Suppressor macrophage treated with lipopolysaccharide for 1 hour (primary cell): ENCODE measurements at places on chromosomes 11 and 22.

DNA sequence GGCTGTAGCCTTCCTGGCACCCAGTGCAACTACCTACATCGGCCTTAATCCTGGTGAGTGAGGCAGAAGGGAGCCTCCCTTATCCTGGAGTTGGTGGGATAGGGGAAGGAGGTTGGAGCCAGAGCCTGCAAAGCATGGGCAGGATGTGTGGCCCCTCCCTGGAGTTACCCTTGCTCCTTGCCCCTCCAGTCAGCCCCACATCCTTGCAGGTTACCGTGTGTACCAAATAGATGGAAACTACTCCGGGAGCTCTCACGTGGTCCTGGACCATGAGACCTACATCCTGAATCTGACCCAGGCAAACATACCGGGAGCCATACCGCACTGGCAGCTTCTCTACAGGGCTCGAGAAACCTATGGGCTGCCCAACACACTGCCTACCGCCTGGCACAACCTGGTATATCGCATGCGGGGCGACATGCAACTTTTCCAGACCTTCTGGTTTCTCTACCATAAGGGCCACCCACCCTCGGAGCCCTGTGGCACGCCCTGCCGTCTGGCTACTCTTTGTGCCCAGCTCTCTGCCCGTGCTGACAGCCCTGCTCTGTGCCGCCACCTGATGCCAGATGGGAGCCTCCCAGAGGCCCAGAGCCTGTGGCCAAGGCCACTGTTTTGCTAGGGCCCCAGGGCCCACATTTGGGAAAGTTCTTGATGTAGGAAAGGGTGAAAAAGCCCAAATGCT is 3.9 kb downstream of the SMPD1 start:
- no peak for DNase-seq

DNA sequence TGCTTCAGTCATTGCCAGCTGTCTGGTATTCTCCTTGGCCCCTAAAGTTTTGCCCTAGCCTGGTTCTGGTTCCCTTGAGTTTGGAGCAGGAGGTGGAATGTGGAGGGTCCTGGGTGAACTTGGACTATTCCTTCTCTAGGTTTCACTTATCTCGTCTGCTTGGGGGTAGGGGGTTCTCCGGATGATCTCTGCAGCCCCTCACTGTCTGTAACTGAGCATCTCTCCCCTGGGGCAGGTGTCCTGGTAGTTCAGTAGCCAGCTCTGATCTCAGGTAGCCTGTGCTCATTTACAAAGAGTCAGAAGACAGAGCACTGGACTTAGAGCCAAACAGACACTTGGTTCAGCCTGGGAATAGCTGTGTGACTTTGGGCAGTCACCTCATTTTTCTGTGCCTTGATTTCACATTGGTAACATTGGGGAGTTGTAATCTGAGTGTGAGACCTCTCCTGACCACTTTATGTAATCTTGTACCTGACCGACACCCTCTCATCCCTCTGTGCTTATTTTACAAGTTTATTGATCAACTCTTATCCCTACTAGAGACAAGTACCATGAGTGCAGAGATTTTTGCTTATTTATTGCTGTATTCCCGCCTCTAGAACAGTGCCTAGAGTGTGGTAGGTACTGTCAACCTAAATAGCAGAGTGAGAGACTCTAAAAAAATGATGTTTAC is 804 bp downstream of the CCDC134 start:
- DNase-seq = no peak

DNA sequence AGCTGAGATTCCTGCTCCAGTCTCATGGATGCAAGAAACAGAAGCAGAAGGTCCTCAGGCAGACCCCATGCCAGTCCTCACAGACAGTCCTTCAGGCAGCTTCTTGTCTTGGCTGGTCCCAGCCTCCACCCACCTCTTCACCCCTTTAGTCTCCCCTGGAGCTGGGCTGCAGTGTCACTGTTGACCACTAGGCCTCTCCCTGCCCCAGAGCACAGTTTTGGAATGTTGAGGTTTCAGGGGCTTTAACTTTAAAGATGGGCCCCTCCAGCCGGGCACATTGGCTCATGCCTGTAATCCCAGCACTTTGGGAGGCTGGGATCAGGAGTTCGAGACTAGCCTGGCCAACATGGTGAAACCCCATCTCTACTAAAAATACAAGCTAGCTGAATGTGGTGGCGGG is 39.5 kb upstream of the GCAT start:
- no peak for DNase-seq

DNA sequence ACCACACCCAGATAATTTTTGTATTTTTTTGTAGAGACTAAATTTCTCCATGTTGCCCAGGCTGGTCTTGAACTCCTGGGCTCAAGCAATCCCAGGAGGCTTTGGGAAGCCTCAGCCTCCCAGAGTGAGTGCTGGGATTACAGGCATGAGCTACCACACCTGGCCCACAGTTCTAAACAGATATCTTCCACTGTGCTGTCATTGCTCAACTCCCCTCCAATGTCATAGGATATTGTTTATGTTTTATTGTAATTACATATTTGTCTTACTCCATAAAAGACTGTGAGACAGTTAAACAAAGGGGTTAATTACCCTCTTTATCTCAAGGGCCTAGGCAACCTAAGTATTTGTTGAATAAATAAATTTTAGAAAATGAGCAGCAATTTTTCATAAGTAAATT is 204.2 kb downstream of the GRM5 start:
- no peak for DNase-seq

- no peak for DNase-seq
These were observed 3.4 kb upstream of the CAPN5 start for GRCh38 chr11:77063407-77063806.

DNA sequence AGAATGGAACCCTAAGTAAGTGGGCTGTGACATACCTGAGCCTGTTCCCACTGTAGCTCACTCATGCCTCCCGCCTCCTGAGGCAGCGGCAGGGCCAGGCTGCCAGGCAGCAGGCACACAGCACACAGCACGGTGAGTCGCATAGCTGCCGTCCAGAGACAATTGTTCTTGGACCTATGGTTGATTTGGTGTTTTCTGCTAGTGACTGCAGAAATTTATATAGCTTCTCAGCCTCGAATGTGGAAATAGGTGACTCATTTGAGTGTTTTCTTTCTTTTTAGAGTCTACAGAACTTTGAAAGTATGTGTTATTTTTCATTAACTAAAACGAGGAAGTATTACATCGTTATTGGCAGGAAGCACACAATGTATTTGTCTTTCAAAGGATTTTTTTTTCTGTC is at the start of gene MMP7:
Gene MMP7, minus strand, starts transcription at position 190 of the 400 bp plus-strand sequence. Its CDS starts 47 bp downstream, at position 143.
- DNase-seq = peak; percentile 85

DNA sequence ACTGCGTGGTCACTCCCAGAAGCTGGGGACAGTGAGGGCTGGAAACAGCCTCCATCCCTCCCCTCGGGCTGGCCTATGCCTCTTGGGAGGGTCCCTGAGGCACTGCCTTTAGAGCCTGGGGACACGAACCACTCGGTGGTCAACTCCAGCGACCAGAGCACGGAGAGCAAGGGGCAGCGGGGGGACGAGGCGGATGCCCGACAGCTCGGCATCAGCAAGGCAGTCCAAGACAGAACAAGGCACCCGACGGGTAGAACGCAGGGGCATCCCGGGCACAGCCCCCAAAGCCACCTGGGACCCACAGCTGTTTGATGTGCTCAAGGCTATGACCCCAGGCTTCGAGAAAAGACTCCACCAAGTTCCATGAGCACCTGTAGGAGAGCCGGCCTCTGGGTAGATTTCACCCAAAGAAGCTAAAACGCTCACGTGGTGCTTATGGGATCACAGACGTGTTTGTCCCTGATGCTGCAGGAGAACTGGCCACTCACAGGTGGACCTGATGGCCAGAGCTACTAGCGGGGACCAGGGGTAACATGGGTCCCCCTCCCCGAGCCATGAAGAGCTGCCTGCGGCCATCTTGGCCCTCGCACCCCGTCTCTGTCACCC is 510 bp upstream of the LSP1 start:
- no peak for DNase-seq

- DNase-seq = no peak
These were observed 76.8 kb upstream of the SUSD2 start for GRCh38 chr22:24104307-24105012.

DNA sequence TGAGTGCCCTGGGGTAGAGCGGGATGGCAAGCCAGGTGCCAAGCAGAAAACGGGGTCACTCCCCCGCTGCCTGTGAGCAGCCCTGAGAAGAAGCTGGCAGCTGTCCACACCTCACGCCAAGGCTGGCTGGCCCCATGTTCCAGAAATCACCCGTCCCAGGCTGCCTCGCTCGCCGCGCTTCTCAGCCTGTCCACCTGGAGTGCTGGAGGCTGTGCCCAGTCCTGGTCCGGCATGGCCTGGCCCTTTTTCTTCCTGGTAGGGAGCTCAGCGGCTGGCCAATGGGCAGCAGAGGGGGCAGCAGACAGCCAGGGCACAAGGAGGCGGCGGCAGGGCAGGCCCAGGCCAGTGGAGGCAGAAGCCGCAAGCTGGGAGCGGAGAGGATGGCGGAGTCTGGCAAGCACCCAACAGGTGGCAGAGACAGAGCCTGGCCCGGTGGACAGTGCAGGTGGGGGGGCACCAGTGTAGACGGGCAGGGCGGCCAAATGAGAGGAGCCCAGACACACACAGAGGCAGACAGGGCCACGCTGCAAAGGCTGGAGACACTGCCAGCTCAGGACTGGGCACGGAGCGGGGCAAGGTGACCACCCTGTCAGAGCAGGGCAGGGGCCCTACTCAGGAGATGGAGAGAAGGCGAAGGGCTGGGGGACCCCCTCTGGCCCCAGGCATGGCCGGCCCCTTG is 37.2 kb upstream of the TH start:
- no peak for DNase-seq

- peak; percentile 95 for DNase-seq
These were observed 54.7 kb downstream of the SMIM38 start for GRCh38 chr11:69210310-69211035.

DNA sequence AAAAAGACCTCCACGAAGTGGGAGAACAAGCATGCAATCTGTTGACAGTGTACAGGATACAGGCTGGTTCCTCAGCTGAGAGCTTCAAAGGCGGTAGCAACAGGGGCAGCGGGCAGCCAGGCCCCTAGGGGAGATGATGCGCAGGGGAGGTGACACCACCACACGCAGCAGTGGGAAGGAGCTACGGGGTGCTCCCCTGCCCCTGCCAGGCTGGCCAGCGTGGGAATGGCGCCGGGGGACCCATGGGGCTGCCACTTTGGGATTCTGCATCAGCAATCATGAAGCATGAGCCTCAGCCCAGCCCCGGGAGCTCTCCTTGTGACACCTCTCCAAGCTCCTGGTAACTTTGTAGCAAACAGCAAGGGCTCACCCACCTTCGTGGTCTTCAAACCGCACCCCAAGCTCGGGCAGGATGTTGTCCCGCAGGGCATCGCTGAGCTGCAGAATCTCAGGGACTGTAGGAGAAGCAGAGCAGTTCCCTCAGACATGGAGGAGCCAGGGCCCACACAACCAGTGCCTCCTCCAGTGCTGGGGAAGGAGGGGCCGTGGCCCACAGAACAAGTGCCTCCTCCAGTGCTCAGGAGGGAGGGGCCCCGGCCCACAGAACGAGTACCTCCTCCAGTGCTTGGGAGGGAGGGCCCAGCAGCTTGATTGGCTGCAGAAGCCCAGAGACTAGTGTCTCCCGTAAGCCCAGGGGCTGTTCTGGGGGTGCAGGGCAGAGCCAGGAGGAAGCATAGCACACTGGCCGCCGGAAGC is 14.6 kb upstream of the NAP1L4 start:
- no peak for DNase-seq

DNA sequence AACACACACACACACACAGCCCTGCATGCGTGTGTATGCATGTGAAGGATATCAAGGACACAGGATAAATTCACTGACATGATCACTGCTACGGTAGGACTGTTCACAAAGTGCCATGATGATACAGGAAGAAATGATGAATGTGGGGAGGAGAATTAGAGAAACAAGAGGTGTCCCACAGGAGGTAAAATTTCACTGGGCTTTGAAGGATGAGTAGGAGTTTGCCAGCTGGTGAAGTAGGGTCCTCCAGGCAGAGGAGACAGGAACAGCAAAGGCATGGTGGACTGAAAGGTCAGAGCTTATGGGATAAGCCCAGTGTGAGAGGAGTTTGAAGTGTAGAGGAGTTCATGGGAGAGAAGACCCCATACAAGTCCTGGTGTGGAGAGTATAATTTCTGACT is 18.6 kb downstream of the NECTIN1 start:
- DNase-seq = no peak

DNA sequence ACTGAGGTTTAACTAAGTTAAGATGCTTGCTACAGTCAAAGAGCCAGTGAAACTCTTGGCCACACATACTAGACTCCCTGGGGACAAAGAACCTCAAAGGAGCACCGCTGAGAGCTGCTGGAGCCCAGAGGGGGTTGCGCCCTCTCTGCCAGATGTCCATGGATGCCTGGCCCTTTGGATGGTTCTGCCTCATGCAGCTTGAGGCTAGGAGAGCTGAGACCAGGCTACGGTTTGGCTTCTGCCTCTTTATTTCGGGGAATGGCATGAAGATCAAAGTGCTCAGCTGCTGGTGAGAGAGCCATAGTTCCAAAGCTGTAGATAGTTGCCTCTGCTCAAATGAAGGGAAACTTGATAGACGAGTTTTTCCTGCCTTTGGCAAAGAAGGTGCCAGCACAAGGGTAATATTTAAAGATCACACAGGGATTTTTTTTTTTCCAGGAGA is 43.0 kb downstream of the RASSF10 start:
- no peak for DNase-seq

DNA sequence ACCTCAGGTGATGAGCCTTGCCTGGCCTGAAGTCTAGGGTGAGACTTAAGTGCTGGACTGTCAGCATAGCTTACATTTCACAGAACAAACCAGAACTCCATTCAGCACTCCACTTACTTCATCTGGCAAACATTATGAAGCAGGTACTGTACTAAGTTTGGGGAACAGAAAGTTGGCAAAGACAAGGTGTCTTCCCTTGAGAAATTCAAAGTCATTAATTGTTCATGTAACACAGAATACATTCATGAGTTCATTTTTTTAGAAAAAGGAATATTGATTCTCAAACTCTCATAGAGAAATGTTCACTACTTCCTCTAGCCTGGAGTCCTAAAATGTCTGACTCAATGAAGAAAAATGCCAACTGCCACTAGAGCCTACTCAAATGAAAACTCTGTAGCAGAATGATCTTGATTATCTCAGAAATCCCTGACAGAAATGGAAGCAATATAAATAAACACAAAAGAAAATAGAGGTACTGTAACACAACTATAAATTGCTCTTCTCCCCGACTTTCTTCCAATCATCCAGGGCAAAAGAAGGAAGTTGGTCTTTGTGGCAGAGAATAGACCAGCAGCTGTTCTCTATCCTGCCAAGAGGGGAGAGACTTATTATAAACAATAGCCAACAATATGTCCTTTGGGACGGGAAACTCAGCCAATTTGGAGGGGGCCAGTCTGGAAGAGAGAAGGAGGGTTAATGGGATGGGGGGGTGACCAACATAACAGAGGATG is 129.2 kb upstream of the MTMR2 start:
- peak; percentile 27 for DNase-seq

- no peak for DNase-seq
These were observed 15.4 kb upstream of the OR4D5 start for GRCh38 chr11:123924027-123924426.

- peak; percentile 88 for DNase-seq
These were observed at the start of gene SLC43A3 for GRCh38 chr11:57426929-57427726. Gene SLC43A3, minus strand, starts transcription at chr11:57427121. Its CDS starts 949 bp downstream, at chr11:57426172.

DNA sequence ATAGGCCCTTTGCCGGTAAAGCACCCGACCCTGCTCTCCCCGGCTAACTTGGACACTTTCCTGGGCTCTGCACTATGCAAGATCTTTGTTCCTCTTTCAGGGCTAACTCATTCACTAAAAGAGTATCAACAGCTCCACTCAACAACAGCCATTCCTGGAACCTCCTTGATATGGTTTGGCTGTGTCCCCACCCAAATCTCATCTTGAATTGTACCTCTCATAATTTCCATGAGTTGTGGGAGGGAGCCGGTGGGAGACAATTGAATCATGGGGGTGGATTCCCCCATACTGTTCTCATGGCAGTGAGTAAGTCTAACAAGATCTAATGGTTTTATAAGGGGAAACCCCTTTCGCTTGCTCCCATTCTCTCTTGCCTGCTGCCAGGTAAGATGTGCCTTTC is 330.0 kb downstream of the TENM4 start:
- no peak for DNase-seq

GRCh38 chr11:35247428-35247827 is 108.5 kb downstream of the CD44 start:
- DNase-seq = no peak
